ENCODE measurements at places on chromosomes 7 and 10.

DNA sequence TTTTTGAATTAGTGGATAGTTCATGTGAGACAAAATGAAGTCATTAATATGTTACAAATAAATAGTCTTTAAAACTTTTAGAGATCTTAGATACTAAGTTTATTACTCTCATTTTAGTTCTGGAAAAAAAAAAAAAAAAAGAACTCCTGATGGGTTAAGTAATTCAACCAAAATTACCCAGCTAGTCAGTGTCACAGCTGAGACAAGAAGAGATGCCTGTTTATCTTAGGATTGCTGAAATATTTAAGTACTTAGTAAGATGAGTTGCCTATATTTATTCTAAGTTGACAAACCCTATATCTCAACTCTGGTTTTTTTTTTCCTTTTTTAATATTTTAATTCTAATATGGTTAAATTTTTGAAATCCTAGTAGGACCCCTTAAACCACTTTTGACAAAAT is 781.0 kb upstream of the LRRN3 start:
- no peak for DNase-seq

GRCh38 chr7:130345136-130345535 is 520 bp downstream of the CPA5 start:
- DNase-seq: no peak

DNA sequence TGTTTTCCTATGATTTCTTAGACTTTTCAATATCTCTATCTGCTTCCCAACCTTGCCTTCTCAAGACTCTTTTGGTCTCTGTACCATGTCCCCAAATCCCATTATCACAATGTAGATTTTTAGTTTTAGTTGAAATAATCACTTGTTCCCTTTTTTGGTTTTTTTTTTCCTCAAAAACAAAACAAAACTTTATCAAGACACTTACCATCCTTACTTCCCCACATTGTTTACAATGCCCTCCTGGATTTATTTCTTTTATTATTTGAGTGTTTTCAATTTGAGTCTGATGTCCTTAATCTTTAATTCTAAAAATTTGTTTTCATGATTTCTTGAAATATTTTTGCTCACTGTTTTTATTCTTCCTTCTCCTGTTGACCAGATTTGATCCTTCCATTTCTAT is 112.6 kb downstream of the CPED1 start:
- DNase-seq: no peak

DNA sequence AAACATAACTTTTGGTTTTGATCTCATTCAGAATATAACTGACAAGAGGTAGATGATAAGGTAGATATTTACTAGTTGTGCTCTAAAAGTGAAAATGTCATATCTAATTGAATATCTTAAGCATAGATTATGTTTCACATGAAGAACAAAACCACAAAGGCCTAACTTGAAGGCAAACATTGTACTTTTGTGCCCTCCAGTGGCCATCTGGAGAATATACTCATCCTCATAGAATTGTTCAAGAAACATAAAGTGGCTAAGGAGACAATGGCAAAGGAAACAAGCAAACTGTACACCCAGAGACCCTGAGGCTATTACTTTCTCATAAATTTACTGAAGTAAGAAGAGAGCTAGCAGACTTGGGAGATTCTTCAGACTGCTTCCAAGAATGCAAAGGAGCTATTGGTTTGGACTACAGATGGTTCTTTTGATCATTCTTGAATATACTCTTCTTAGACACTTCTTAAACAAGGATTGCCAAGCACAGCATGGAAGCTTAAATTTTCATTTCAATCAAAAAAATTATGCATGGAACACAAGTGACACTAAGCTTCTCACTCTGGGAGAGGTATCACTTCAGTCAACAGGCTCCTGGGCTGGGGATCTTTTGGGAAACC is 98.2 kb upstream of the DKK1 start:
- DNase-seq: no peak

- peak; percentile 35 for DNase-seq
Measured at GRCh38 chr7:1720326-1720725, 50.2 kb downstream of the ELFN1 start.

- peak; percentile 43 for DNase-seq
Measured at GRCh38 chr10:110918269-110918642, 724 bp downstream of the BBIP1 start.

DNA sequence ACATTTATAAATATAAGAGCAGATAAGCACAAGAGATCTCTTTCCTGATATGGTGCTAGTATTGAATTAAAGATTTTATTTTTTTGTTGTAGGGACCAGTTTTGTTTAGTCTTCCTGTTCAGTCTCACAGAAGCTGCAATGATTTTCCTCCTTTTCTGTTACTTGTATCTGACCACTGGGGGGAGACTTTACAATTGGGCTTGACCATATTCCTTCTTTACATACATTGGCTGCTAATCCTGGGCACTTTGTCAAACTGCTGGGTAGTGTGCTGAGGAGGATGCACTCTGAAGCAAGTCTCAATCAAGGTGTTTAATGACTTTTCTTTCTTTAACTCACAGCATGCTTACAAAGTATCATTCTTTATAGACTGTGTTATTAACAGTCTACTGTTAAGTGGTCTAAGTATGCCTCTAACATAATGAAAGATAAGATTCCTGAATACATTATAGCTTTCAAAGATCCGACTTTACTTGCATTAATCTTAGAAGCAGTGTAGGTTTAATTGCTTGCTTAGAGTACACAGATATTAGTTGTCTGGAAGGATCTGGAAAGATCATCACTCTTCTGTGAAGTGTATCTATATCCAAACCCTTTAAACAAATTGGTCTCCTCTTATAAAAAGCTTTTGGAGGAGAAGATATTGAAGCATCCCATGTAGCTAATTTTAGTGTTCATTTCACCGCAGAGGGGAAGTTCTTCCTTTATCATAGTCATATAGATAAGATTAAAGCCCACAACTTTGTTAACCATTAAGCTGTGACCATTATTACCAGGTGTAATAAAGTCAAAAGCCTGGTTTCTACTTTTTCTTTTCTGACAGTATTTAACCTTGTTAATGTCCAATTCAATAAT is 3.1 kb downstream of the PALS2 start:
- DNase-seq: no peak

DNA sequence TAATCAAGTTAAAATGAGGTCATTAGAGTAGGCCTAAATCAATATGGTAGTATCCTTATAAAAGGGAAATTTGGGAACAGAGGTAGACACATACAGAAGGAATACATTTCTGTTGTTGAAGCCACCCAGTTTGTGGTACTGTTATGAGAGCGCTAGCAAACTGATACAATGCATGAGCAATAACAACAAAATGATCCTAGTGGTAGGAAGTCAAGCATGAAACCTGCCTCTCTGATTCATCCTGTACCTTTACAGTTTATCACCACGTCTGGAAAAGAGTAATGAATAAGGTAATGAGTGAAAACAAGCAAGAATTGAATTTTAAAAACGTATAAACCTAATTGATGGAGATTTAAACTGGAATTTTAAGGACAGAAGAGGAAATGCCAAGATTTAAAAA is 217.2 kb downstream of the PCLO start:
- no peak for DNase-seq

- DNase-seq: no peak
Measured at GRCh38 chr7:130084037-130084875, 13.9 kb downstream of the KLHDC10 start.

DNA sequence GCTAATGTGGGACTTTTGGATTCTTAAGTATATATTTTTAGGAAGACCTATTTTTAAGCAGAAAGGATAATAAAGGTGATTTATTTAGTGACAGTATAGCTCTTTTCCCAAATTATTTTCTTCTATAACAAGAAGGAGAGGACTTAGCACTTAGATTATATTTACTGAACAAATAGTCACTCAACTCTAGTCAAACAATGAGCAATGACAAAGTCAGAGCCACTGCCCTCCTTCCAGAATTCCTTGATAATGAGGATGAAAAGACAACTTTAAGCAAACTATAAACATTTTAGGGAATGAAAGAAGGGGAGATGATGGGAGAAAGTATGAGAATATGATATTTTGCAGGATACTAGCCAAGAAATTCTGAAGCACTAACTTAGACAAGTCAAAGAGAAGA is 293.5 kb upstream of the YAE1 start:
- no peak for DNase-seq

DNA sequence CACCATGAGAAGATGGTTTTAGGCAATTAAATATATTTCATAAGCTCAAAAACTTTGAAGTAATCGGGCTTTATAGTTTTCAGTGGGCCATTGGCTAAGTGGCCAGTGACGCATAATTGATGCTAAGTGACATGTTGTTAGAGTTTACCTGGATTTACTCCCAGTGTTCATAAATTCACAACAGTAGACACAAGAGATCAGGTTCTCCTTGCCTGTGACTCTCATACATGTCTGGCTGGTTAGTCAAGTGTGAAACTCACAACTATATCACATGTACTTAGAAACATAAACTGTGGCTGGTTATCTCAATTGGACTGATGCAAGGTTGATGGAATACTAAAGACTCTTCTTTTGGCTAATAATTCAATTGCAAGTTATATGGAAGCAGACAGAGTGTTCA is 26.2 kb downstream of the ASB15 start:
- no peak for DNase-seq

DNA sequence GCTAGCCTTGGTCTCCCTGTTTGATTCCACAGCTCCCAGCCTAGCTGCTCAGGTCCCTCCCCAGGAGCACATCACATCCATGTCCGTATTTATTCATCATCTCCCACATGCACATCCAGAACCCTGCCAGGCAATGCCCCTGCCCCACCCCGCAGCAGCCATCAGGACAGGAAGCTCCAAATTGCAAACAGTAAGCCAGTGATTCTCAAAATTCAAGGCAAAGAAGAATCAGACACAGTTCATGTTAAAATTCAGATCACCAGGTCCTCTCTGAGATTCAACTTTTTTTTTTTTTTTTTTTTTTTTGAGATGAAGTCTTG is 17.7 kb downstream of the LRRC20 start:
- no peak for DNase-seq

DNA sequence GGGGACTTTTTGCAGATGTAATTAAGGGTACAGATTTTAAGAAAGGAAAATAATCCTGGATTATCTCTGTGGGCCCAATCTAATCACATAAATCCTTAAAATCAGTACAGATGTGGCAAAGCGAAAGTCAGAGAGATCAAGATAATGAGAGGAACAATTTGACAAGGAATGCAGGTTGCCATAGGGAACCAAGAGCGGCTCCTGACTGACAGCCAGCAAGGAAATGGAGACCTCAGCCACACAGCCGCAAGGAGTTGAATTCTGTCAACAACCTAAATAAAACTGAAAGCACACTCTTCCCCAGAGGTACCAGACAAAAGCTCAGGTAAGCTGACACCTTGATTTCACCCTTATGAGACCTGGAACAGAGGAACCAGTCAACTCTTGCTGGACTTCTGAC is 3.4 kb upstream of the PNPLA8 start:
- DNase-seq: no peak

GRCh38 chr10:110629680-110630191 is 14.4 kb upstream of the RBM20 start:
- DNase-seq: peak; percentile 23

- no peak for DNase-seq
Measured at GRCh38 chr10:102581401-102581800, 62.9 kb upstream of the TRIM8 start.

- DNase-seq: no peak
Measured at GRCh38 chr7:101754424-101755159, 62.8 kb upstream of the CUX1 start.

DNA sequence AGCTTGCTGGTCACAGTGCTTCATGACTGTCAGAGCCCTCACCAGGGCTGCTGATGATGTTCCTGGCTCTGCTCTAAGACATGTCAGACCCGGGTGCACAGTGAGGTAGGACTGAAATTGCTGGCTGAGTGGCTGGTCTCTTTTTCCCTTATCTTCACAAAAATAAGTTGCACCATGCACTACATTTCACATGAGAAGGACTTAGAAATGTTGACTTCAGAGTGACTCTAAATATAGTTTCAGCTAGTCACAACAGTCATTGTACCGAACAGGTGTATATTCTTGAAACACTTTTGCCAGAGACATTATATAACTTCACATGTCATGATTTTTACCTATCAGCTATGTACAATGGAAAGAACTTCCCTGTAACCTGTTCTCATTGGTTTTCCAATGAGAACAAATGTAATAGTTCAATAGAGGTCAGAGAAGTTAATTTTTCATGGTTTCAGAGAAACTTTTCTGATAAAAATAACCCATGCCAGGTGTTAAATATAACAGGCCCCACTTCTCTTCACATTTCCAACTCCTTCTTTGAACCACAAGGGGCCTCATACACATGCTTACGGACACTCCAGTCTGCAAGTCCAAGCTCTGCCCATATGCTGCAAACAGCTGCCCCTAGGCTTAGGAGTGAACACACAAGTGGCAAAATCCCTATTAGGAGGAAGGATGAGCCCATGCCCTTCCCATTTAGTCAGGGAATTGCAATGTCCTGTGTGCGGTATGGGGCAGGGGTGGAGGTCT is 115.6 kb downstream of the CDK6 start:
- DNase-seq: no peak

DNA sequence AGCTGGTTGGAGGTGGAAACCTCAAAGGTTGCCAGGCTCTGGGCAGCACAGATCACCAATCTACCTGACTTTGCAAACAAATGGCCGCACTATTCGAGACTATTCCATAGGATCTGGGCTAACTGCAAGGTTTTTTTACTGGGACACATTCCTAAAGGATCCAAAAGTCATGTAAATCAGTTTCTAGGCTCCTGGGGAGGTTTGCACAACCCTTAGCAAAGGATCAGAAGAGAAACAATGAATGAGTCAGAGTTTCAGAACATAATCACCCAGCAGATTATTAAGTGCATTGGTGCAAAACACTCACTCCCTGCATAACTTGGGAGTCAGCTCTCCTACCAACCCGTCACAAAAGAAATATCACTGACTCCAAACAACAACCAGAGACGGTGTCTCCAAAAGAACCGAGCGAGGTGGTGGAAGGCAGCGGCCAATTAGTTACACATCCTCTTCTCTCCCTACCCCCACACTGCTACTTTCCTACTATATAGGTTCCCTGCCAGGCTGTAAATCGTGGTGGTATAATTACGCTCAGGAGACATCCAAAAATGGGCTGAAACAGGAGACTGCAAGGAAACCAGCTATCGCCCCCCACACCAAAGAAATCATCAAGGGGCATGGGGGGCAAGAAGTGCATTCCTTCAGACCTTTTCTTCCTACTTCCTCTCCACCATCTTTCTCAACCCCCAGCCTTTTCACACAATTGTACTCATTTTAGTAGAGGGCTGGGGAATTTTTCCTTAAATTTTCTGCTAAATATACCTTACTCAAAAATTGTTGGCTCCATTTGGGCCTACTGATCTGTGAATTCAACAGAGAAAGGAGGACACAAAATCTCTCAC is 3.2 kb downstream of the UBE2H start:
- no peak for DNase-seq

DNA sequence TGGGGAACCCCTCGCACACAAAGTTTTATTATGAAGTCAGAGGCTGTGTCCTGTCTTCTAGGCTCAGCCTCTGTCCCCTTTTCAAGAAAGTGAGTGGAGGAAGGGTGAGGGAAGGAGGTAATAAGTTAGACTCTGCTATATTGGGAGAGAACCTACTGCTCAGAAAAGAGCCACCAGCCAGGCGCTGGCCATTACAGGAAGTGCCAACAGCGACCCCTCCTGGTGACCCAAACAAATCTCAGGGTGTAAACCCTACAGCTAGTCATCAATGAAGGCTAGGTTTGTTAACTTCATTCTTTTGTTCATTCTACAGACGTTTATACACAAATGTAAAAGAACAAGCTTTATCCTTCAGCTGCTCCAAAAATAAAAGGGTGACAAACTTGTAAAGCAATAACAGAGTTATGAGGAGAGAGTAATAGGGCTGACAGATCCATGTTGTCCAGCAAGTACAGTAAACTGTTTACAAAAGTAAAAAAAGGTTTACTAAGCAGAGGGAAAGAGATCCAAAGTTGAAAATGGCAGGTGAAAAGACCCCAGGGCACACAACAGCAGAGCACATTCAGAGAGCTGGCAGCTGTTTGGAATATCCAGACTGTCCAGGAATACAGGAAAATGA is 82.7 kb downstream of the FAM204A start:
- DNase-seq: no peak
